ENCODE measurements at places on chromosomes 13 and 19. TPM values are rescaled to one million over a fixed set of nuclear protein-coding genes. Genes with fewer than 3 reads are reported as not detected.

ZNF841 gene
- polyA plus RNA-seq = 11.0 TPM

NTN5 gene
- polyA plus RNA-seq = 2.9 TPM

OR4F17 gene
- not detected for polyA plus RNA-seq

DNA sequence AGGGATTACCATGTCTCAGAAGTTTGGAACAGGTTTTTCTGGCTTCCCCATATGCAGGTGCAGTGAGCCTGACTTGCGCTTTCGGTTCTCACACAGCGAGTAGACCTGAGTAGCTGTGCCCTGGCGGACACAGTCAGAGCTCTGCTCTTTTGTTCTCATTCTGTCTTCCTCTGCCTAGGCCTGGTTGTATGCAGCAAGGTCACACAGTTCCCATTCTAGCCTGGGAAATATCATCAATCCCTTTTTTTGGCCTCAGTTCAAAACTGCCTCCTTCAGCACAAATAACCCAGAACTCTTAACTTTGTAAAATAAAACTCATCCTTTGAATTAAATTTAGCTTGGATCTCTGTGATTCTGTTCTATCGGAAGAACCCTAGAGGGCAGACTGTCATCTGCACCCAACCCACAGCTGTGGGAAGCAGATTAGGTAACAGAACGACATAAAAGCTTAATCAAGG, 10.2 kb downstream of the OXGR1 start:
- DNase-seq = no peak

DNA sequence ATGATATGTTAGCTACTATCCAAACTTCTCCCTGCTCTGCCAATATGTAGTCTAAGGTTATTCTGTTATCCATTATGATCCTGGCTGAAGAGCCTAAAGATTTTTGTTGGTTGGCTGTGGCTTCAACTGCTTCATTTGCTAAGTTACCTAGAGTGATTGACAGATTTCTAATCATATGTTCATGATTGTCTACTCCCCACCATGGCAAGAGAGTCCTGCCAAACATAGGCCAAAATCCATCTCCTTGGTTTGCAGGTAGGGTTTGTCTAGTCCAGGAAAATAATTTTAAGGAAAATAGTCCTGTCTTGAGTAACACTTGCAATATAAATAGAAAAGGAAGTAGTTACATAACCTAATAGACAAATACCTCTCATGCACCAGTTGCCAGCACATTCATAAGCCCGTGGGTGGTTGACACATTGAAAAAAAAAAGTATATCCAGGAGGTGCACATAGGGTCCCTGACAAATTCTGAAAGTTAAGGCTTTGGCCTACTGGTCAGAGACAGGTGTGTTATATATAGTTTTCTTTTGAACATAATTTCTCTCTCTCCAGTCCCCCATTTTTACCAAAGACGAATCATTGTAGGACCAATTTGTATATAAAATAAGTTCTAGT, 5.4 kb upstream of the CBY2 start:
- no peak for DNase-seq

- no peak for DNase-seq
These were observed 50.6 kb downstream of the IPO5 start for GRCh38 chr13:98004107-98004506.

DNA sequence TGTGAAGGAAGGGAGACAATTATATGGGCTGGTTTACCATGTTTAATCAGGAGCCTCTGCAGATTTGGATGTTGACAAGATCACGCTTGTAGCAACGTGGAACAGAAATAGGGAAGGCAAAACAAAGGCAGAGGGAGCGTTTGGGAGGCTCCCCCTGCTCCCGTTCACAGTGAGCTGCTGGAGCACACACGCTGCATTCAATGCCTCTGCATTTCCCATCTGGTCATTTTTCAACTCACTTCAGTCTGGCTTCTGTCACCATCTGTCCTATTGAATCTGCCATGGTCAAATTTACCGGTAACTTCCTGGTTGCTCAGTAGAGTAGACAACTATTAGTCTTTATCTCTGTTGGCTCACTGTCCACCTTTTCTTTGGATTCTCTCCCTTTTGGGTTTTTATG, 91.0 kb downstream of the NHLRC3 start:
- no peak for DNase-seq

DNA sequence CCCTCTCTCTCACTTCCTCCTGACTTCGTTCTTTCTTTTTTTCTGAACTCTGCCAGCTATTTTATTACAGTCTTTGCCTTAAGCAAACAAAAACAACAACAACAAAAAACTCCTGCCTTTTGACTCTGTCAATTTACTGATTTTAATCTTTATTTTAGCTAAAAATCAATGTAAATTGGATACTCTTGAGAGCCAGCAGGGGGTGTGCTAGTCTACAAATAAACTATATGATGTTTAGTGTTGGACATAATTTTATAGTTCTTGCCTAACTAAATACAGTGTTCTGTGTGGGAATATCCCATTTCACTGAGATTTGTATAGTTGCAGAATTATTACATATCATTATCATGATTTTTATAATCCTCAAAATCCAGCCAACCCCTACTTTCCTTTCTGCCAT, 1199.9 kb upstream of the SPRY2 start:
- DNase-seq = no peak

- no peak for DNase-seq
These were observed 7.7 kb upstream of the NANOS2 start for GRCh38 chr19:45922281-45922680.

- no peak for DNase-seq
These were observed 5.9 kb downstream of the MAST1 start for GRCh38 chr19:12843999-12844732.

- no peak for DNase-seq
These were observed 152.8 kb downstream of the CYSLTR2 start for GRCh38 chr13:48806522-48806921.

GRCh38 chr19:2212861-2213711, 23.0 kb downstream of the PLEKHJ1 start:
- no peak for DNase-seq
